Cortex of kidney (tissue), 1 donor: ENCODE measurements at places on chromosomes 4 and X.

DNA sequence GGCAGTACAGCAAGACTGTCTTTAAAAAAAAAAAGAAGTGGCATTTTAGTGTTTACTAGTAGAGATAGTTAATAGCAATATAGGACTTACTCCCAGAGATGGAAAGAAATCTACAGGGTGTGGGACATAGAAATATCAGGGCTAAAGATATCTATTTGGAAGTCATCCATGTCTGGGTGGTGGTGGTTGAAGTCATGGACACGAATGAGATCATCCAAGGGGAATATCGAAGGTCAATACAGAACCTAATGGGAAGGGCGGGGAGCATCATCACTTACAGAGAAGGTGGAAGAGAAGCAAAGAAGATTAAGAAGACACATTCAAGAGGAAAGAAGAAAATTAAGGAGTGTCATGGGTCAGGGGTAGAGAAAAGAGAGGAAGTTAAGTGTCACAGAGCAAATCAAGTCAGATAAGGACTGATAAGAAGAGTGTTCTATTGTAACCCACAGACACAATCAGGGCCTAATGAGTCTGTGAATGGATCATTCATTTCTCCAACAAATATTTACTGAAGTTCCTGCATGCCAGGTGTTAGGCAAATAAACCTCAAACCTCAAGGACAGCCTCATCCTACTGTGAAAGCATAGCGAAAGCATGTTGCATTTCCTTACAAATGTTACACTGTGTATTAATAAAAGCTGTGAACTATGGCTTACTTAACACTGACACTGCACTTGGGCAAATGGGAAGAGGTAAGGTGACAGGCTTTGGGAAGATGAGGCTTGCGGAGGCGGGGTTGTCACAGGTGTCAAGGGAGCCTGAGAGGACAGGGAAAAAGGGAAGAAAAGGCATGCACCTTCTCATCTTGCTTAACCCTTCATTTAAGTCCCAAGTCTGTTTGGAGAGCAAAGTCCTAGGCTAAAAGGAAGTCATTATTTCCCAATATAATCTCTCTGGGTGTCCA is 65.3 kb downstream of the ELOVL6 start:
- no peak for DNase-seq

- no peak for DNase-seq
Observed at GRCh38 chr4:83964996-83965541, 429.2 kb downstream of the GPAT3 start.

DNA sequence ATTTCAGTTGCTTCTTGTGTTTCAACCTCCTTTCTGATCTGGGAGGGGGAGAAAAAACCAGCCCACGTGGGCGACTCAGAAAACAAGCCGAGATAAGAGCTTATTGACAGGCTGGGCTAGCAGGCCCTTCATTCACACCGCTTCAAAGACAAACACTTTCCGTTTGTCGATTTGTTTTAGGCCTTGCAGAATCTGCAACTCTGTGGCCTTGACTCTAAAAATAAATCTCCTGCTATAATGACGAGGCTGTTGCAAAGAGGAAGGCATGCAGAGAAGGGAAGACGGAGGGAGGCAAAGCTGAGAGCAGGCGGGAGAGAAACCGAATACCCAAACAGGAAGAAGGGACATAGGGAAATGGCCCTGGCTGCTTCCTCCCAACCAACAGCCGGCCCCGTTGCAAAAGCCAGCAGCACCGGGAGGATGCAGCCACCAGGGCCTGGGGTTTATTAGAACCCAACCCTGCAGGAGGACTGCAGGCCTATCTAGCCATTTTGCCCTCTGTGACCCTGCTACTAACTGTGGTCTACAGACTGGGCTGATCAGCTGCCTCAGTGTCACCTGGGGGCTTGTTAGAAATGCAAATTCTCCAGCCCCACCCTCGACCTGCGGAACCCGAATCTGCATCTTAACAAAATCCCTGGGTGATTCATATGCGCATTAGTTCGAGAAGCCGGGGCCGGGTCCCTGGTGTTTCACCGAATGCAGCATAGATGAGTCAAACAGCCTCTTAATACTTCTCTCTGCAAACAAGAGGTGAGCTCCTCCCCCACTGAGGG is 325.5 kb downstream of the BCOR start:
- DNase-seq, result no peak

DNA sequence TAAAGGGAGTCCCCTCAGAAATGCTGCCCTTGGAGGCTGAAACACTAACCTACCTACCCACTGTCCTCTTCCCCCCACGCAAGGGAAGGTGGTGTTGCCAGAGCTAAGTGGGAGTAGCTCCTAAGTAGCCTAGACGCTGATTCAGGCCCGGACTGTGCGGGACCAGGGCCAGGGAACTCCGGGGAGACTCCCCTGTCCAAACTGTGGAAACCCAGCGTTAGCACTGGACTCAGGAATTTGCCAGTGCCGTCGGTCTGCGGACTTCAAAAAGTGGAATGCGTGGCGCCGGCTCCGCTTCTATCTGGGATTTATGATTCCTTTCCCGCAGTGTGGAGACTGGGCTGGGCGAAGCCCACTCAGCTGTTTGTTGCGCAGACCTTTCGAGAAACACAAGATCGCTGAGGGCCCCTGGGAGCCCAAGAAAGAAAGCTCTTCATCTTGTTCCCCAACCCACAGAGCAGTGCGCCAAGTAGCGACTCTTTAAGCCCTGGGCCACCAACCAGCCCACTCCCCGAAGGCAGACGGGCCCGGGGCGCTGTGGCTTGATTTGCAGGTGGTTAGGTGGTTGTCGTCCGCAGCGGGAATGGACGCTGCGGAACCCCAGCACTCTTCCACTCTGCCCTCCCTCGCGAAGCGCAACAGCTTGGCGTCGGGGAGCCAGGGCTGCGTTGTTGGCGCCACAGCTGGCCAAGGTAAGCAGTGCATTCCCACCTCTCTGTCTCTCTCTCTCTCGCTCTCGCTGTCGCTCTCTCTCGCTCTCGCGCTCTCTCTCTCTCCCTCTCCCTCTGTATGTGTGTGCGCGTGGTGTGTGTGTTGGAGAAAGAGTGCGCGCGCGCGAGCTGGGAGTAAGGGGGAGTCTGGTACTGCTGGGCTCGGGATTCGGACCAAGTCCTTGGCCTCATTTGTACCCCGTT is 2.0 kb downstream of the TMEM255A start:
- DNase-seq, result no peak

DNA sequence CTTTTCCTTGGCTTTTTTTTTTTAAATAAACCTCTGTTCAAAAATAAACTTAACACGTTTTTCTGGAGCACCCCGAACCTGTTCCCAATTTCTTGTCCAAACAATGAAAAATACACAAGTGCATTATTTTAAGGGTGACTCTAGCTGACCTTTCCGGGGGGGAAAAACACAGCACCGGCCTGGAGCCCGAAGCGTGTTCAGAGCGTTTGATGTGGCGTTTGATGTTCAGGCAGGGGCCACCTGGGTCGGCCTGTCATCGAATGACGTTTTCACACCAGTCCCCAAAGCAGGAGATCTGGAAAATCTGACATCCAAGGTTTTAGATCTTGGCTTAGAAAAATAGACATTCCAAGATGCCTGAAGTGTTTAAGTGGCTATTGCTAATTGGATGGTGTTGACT is 282.1 kb downstream of the SHOX start:
- DNase-seq, result no peak

DNA sequence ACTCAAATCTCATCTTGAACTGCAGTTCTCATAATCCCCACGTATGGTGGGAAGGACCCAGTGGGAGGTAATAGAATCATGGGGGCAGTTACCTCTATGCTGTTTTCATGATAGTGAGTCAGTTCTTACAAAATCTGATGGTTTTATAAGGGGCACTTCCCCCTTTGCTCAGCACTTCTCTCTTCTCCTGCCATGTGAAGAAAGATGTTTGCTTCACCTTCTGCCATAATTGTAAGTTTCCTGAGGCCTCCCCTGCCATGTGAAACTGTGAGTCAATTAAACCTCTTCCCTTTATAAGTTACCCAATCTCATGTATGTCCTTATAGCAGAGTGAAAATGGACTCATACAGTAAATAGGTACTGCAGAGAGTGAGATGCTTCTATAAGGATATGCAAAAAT is 1050.6 kb upstream of the GRIA3 start:
- DNase-seq, result no peak

- no peak for DNase-seq
Observed at GRCh38 chr4:45467157-45467556, 656.7 kb downstream of the GABRG1 start.

DNA sequence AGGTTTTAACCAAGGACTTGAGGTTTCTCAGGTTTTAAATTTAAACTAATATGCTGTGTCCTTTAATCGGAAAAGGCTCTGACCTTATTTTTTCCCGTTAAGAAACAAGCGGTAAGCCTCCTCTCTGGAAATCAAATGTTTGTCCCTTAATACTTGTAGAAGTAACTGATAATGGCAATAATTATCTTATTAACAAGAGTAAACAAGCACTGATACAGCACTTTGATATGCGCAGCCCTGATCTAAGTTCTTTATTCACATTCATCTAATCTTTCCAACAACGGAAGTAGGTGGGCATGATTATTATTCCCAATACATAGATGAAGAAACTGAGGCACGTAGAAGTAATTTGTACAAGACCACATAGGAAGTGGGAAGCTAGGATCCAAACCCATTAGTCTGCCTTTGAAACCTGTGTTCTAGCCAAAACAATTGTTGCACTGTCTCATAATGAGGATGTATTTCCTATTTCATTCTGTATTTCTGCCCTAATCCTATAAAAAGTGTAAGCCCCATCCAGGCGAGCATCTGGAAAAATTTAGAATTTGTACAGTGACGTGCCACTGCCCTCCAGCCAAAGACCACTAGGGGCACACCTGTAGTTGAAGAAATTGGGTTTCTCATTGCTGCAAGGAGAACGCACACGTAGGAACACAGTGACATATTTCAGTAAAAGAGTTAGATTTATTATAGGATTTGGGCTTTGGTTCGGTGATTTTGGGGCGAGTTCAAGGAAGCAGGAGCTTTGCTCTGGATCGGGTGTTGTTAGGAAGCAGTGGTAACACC is 606 bp downstream of the CXorf58 start:
- DNase-seq, result no peak

DNA sequence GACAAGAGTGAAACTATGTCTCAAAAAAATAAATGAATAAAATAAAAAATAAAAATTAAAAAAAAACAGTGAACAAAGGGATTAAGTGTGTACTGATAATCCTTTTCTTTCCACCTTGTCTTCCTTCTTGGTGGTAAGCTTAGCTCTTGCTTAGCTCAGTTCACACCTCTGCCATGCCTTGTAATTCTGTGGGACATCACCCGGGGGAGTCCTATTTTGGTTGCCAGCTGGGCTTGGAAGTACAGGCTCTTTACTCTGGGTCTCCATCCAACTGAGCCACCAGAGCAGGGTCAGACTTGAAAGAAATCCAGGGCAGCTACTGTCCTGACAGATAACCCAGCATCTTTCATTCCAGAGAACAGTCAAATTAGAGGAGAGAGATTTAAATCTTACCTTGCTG is 204.2 kb upstream of the TEX13A start:
- no peak for DNase-seq

GRCh38 chrX:103614999-103615398 is 7.2 kb downstream of the TCEAL3 start:
- no peak for DNase-seq

DNA sequence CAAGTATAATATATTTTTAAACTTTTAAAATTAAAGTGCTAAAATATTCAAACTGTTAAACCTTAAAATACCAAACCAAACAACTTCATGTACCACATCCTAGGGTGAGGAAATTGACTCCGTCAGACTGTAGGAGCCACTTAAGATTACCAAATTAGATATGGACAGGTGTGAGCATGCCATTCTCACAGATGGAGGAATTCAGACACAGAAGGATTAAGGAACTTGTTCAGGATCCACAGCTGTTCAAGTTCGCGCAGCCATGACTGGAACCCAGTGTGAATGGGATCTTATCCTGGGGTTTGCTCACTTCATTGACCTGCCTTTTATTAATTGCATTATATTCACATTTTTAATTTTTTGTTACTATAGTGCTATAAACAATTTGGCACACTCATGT is 224.9 kb upstream of the PCDH7 start:
- DNase-seq, result no peak

DNA sequence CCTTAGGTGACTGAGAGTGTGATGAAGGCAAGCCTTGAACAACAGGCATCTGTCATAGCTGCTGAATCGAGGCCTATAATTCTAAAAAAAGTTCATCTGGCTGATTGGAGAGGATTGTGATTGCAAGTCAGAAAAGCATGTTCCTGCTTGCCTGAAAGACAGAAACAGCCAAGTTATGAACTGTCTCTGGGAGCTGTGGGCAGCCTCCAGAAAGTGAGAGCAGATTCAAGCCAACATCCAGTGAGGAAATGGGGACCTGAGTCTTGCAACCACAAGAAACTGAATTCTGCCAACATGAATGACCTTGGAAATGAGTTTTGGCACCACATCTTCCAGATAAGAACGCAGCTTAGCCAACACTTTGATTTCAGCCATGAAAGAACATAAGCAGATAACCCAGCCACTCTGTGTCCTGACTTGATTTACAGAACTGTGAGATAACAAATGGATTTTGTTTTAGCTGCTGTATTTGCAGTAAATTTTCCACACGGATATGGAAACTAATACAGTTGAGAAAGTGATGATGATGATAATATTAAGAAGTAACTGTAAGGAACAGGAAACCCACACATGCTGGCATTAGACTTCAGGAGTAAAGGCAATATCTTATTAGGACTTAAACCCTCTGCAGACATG is 240.3 kb upstream of the NDST3 start:
- DNase-seq, result no peak

DNA sequence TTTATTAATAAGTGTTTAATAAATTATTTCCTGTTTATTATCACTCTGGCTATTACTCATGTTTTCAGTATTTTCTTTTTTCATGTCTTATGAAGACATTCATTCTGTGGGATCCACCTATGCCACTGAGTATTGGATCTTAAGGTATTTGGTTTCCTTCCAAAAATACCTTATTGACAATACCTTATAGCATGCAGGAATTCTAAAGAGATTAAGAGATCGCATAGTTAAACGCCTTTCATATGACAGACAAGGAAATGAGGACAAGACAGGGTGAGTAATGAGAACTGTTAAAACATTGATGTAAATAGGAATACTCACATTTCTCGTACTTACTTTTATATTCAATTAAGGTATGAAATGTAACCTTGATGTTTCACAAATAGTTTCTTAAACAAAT is 38.2 kb upstream of the TMPRSS11B start:
- no peak for DNase-seq

- no peak for DNase-seq
Observed at GRCh38 chrX:134684956-134685355, 26.7 kb upstream of the PLAC1 start.

GRCh38 chr4:83124111-83124780 is 9.7 kb upstream of the PLAC8 start:
- no peak for DNase-seq

GRCh38 chrX:46444011-46444410 is 101.2 kb downstream of the ZNF674 start:
- DNase-seq, result no peak

- no peak for DNase-seq
Observed at GRCh38 chr4:30953799-30954198, 233.6 kb downstream of the PCDH7 start.

- DNase-seq, result no peak
Observed at GRCh38 chr4:145928748-145929147, 9.9 kb downstream of the ZNF827 start.
